ENCODE measurements at places on chromosomes 1 and 21. TPM values are rescaled to one million over a fixed set of nuclear protein-coding genes. Genes with fewer than 3 reads are reported as not detected.

The LRRC71 gene
- total RNA-seq = not detected

The CFHR2 gene
- total RNA-seq = not detected

DNA sequence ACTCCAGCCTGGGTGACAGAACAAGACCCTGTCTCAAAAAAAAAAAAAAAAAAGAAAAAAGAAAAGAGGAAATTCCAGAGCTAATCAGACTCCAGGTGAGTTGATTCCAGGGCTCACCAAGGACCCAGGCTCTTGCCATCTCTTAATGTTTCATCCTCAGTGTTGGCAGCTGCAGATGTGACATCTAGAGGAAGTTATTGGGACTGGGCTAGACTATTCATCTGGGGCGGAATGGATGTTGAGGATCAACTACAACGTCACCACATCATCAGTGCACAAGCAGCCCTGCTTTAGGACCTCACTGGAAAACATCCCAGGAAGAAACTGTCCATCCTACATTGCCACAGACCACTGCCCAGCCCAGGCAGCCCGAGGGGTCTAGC is 28.6 kb upstream of the PARP1 start:
- DNase-seq = no peak

- no peak for DNase-seq
These were observed 76.8 kb downstream of the FOXJ3 start for GRCh38 chr1:42258218-42258617.

Data from posterior vena cava (tissue), 2 donors.